ENCODE measurements at places on chromosomes 5 and 9.
A peak's percentile ranks its signal among the peaks of the same experiment; 100 is the strongest.

- no peak for DNase-seq
These were observed 74.8 kb downstream of the CCDC192 start for GRCh38 chr5:127777957-127778356.

DNA sequence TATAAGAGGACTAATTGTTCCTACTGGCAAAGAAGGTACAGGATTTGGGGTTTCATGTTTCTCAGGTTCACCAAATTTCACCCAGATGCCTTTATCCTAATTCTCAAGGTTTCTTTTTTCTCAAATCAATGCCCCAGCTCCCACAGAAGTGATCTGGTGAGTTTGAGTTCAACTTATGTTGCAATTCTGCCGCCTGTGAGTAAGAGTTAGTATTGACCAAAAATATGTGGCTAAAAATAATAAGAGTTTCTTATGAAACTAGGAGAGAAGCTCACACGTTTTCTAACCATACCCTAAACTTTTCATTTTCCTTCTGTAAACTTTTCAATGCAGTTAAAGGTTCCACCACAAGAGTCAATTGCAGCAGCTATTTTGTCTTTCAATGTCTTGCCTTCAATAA, 15.1 kb downstream of the SLCO6A1 start:
- no peak for DNase-seq

GRCh38 chr9:112443200-112443599, 43.4 kb upstream of the KIAA1958 start:
- DNase-seq = peak; percentile 18

DNA sequence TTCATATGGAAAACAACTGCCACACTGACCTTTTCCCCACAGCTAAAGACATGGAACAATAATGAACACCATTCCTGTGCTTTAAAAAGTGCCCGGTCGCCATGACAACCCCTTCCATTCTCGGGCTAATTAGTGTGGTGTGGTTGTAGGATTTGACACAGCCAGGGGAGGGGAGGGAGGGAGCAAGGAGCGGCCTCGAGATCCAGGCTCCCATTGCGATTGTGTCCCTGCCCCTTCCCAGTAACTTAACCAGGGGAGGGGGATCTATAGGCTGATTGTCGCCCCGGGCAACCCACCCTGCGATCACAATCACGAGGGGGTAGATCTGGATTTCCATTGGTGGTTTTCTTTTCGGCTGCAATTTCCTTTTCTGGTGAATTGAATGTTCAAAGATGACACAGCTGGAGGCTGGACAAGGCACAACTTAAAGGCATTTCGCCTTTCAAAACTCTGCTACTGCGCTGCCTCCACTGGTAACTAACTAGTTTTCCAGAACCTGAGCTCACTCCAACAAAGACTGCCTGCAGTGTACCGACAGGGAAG, 96.7 kb upstream of the RETREG1 start:
- peak; percentile 30 for DNase-seq

GRCh38 chr5:100550531-100551051, 15.4 kb downstream of the FAM174A start:
- no peak for DNase-seq

DNA sequence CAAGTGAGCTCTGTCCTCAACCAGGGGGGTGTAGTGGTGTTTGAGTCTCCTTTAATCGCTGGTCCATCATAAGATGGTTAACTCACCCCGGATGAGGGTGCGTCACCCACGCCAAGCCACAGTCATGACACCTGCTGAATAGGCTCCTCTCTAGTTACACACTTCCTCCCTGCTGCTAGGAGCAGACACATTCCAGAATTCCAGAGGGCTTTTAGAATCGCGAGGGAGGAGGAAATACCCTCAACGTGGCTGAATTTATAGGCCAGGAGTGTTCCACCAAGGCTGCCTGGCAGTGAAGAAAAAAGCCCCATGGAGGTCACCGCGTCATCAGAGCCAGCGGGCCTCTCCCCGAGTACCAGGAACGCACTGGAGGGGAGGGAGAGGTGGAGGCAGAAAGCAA, 5.1 kb downstream of the GLRX start:
- no peak for DNase-seq

DNA sequence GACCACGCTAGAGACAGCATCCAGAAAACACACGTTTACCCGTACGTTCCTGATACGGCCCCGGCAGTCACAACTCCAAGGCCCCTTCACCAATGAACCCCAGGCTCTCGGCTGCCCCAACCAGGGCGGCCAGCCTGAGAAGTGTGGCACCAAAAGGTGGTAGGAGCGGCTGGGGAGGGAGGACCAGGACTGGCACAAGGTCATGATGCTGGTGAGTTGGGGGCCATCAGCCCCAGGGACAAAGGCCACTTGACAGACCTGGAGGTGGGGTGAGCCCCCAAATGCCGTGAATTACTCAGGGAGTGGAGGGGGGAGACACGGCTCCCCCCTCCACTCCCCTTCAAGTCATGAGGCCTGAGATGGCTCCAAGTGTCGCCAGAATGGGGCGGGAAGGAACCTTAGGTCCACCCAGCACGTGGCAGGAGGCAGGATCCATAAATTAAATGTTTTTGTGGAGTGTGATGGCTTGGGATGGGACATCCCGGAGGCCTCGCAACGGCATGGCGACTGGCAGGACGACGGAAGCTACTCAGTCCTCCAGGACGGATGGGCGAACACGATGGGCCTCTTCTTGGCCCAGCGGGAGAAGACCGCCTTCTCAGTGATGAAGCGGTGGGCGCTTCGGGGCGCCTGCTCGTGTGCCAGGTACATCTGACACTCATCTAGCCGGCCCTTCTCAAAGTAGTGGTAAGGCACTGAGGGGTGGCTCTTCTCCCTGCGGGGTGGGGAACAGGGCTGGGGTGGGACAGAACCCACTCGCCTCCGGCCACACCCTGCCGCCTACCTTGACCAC, 8.7 kb upstream of the ST6GALNAC6 start:
- DNase-seq = no peak

GRCh38 chr5:178462816-178463215, 127.4 kb downstream of the COL23A1 start:
- no peak for DNase-seq

GRCh38 chr9:81225596-81225995, 463.8 kb downstream of the TLE1 start:
- no peak for DNase-seq

DNA sequence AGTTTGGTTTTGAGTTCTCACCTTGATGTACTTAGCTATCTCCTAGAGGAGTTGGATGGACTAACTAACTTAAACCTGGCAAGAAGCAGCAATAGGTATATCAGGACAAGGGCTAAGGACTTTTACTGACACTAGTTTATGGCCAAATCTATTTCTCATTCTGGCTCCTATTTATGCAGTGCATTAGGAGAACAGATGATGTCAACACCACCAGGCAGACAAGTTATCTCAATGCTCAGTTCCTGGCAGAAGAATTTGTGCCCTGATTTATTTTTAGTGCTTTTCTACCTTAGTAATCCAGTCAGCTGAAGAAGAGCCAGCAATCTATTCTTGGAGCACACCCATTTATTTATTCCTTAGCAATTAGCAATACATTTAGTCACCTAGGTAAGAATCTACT, 30.7 kb upstream of the MYOT start:
- no peak for DNase-seq

DNA sequence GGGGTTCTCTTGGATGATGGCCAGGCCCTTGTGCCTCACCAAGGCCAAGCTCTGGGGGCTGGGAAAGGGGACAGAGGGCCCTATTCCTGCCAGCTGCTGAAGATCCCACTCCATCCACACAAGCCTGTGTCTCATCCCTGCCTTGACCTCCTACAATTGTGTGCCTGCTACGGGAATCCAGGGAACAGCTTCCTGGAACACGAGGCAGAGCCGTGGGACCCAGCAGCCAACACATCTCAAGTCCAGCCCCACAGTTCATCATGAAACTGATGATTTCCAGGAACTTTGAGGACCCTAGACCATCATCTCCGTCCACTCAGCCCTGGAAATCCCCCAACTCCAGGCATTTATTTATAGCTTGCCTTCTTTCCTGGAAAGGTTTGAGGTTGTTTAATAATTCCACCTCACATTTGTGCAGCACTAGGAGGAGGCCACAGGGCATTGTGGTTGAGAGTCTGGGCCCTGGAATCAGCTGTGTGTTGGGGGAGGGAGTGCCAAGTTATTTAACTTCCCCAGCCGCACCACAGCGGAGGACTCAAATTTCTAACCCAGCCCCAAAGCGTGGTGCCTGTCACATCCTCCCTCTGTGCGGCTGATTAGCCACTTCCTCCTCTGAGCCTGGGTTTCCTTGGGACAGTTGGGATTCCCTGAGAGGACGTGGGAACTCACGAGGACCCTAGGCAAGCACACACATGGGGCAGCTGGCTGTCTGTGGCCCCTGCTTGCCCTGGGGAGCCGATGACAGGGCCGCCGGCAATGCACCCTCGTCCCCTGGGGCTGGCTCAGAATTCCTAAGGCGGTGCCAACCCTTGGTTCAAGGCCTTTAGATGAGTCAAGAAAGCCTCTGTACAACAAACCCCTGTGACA, 58.2 kb upstream of the GGTA1 start:
- no peak for DNase-seq

GRCh38 chr5:92652756-92653155, 928.3 kb downstream of the NR2F1-AS1 start:
- DNase-seq = no peak

DNA sequence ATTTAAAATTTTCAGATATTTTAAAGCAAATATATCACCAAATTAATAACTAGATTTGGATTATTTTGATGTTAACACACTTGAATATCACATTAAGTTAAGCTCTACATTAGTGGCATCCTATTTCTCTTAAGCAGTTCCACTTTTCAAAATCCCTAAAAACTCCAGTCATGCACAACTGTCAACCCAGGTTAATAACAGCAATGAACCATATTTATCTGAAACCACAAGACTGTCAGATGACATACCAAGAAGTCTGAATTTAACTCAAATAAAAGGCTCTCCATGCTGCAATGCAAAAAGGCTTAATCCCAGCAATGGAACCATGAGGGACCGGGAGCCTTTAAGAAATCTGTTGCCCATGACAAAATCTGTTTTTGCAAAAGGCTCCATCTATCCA, 27.5 kb downstream of the FNIP1 start:
- DNase-seq = no peak

GRCh38 chr5:169307646-169308045, 6.7 kb upstream of the SLIT3 start:
- no peak for DNase-seq

DNA sequence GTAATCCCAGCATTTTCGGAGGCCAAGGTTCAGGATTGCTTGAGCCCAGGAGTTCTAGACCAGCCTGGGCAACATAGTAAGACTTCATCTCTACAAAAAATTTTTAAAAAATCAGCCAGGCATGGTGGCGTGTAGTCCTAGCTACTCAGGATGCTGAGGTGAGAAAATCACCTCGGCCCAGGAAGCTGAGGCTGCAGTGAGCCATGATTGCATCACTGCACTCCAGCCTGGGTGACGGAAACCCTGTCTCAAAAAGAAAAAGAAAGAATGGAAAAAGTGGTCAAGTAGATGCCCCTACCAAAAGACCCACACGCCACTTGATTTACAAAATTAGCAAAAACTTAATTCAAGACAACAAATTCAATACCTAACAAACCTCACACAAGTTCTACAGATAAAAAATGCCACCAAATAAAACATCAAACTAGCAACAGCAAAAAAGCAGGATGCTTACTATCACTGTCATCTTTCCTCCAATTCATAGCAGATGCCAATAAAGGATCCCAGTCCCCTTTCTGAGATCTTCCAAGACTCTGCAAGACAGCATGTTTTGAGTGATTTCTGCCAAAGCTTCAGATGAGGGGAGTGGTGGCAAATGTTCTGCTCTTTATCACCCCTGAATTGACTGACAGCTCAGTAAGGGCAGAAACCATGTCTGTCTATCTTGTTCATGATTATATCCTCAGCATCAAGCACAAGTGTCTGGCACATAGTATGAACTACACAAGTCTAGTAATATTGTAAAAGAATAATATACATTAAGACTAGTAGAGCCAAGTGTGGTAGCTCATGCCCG, 34.2 kb upstream of the TESK1 start:
- DNase-seq = no peak

- DNase-seq = no peak
These were observed 54.4 kb downstream of the ZNF474 start for GRCh38 chr5:122183788-122184170.

DNA sequence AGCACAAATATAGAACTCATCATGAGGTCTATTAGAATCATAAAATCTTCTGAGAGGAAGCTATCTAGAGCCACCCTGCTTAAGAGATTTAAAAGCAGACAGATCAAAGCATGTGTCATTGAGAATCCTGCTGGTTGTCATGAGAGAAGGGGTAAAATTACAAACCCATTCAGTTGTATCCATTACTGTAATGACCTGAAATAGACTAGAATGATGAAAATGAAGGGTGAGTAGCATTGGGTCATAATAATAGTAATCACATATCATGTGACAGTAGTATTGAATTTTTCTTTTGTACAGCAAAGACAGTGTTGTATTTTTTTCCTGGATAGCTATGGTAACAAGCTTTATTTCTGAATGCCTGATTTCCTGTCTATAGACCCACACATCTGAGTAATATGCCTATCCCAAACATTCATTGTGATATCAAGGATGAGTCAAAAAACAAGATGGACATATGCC, 149.0 kb downstream of the PDE4D start:
- DNase-seq = no peak

DNA sequence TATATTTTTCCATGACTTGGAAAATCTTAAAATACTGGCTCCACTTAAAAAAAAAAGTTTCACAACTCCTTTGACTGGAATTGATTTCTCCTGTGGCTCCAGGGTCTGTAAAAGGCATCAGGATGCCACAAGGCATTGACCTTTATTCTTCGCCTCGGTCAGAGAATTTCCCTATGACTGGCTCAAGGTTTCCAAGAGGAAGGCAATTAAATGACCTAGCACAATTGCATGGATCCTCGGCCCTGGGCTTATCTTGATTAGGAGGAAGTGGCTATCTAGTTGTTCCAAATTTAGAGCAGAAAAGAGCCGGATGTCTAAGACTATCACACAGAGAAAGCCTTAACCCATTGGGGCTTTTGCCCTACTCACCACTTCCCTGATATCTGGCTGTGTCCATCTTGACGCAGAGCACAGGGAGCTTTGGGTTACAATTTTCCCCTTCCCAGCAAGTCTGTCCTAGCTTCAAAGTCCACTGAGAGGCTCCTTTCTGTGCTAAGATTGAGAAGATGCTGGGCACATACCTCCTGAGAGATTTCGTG, 56.9 kb upstream of the COL15A1 start:
- no peak for DNase-seq

DNA sequence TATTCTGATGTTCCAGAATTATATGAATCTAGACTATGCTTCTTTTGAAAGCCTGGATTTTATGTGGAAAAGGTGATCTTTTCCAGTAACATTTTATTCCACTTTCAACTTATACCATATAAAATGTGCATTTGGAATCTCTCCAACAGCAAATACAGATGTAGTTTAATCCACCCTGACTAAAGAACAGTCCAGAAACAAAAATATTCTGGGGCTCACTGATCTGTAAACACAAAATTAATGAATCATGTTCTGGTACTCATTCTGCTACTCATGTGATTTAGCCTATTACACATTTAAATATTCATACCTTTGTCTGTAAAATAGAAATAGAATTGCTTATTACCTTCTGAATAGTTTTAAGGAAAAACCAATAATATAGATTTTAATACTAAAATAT, 125.8 kb downstream of the ARRDC3 start:
- no peak for DNase-seq

GRCh38 chr5:135578305-135578684, 496 bp downstream of the CXCL14 start:
- DNase-seq = no peak
